ENCODE measurements at places on chromosomes 16 and 17.

DNA sequence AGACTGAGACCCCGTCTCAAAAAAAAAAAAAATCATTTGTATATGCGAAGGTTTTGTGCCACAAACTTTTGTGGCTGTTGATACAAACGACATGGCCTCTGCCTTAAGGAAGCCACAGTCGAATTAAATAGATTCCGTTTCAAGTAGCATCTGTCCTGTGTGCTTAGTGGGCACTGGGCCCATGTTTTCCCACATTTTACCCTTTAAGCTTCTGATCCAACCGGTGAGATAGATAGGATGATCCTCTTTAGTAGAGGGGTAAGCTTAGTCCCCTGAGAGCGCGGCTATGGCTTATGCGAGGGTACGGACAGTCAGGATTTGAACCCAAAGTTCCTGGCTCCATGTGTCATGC is 776 bp upstream of the TMEM219 start:
- DNase-seq = no peak

GRCh38 chr17:67863624-67864247 is 38.4 kb downstream of the BPTF start:
- DNase-seq = no peak

- DNase-seq = peak; percentile 74
These were observed 17.0 kb downstream of the CAVIN1 start for GRCh38 chr17:42405963-42406495.

DNA sequence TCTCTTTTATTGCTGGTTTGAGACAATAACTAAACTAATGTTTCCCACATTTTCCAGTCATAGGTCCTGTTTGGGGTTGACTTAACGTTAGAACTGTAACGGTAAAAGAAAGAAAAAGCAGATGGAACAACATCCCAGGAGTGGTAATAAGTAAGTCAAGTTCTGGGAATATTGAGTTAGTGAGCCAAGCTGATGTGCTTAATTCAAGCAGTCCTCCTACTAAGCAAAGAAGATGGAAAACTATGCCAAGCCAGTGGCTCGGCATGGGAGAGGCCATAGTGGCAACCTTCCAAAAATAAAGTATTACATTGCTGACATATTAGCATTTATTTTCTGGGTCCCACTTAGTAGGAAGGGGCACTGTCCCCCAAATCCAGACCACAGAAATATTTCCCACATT is 161.7 kb upstream of the CDH5 start:
- DNase-seq = peak; percentile 34

- DNase-seq = peak; percentile 65
These were observed 36.6 kb upstream of the MED9 start for GRCh38 chr17:17440010-17440843.

DNA sequence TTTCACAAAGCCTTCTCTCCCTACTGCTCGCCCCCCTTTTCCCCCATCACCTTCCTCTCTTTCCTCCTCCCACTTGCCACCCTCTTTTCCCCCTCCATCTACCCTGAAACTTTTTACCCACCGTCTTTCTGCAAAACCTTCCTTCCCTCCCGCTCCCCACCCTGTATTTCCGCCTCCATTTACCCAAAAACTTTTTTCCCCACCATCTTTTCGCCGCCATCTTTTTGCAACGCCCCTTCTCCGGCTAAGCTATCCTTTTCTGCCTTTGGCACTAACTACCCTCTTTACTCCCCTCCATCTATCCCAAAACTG is 205.2 kb upstream of the WSB1 start:
- no peak for DNase-seq

DNA sequence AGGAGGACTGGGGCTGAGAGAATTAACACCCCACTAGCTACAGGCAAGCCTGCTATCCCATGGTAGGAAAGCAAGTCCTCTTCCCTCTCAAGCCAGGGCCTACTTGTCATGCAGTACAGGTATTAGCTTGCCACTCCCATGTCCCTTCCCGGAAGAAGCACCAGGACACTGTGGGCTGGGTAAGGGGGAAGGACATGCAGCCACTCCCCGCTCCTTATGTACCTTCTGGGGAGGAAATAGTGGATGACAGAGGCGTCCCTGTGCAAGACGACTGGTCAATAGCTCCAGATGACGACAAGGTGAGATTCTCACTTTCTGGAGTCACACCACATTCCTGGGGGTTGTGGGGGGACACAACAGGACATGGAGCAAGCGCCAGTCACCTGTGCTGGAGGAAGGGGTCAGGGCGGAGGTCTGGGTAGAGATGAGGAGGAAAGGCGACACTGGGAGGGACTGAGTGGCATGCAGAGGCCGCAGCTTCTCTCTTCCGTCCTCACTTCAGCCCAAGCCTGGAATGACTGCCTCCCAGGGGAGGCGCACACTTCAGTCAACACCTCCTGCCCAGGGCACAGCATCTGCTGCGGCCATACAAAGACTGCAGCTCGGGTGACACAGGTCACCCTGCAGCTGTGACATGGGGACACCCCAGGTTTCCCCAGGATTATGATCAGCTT is 15.1 kb upstream of the FOXJ1 start:
- DNase-seq = no peak

GRCh38 chr16:85781695-85782370 is 17.5 kb downstream of the EMC8 start:
- peak; percentile 6 for DNase-seq

GRCh38 chr17:63419949-63420867 is 25.9 kb downstream of the CYB561 start:
- no peak for DNase-seq

Data from choroid plexus epithelial cell (primary cell).